ENCODE measurements at places on chromosomes 5 and 9.

GRCh38 chr5:180153099-180153498, 55.9 kb downstream of the RASGEF1C start:
- DNase-seq: no peak

DNA sequence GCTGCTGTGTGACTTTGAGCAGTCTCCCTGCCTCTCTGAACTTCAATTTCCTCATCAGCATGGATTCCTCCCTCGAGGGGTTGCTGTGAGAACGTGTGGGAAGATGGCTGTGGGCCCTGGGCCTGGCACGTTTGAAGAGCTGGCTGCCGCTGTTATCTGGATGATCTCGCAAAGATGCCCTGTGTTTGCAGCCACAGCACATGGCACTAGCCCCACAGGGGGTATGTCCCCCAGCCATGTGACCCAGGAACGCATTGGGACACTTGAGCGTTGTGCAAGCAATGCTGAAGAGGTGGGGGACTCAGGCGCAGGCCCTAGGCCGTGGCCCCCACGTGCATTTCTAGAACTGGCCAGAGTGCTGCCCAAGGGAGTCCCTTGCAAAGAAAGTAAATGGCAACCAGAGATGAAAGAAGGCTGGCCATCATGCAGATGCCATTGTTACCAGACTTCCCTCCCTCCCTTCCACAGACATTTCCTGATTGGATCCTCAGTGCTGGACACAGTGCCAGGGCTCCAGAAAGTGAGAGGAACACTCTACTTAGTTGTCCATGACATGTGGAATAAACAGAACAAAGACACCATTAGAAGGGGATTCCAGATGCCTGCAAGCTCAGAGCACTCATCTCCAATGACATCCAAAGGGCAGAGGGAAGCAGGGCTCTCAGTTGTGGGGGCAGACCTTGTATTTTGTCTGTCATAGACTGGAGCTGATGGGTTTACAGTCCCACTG, 65.1 kb upstream of the NEURL1B start:
- no peak for DNase-seq

GRCh38 chr9:107087222-107087621, 195.9 kb upstream of the RAD23B start:
- no peak for DNase-seq

GRCh38 chr5:116664988-116665387, 90.4 kb upstream of the SEMA6A start:
- DNase-seq: no peak

DNA sequence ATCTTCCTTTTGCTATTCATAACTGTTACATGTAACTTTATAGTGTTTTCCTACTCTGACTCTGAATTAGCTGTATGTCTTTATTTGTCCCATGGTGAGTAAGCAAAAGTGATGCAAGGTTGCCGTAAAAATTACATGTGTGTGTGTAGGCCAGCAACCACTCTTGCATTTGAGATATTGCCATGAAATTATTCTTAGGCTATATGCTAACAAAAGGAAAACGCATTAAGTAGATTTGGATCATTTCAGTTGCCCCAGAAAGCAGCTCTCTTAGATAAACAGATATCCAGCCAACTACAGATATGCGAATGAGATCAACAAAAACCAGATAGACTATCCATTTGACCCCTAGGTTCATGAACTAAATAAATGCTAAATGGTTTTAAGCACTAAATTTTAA, 73.6 kb downstream of the CYLC2 start:
- no peak for DNase-seq

GRCh38 chr9:6759185-6759977, 1.6 kb downstream of the KDM4C start:
- DNase-seq: no peak

DNA sequence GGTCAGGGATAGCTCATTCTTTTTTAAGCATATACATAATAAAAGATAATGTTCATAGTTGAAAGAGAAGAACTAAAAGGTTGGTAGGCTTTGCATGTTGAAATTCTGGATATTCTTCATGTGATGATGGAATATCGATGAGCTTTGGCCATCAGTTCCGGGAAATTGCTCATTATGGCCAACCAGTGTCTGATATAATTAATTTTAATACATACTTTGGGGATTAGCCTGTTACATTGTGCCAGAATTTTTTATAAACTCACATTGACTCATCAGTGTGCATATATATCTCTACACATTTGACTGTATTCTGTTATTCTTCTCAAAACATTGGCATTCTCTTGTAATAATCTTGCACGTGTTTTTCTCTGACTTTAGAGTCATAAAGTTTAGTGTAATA, 84.3 kb downstream of the NNT start:
- no peak for DNase-seq

- DNase-seq: no peak
Observed at GRCh38 chr5:10036136-10036815, 213.4 kb downstream of the ATPSCKMT start.

DNA sequence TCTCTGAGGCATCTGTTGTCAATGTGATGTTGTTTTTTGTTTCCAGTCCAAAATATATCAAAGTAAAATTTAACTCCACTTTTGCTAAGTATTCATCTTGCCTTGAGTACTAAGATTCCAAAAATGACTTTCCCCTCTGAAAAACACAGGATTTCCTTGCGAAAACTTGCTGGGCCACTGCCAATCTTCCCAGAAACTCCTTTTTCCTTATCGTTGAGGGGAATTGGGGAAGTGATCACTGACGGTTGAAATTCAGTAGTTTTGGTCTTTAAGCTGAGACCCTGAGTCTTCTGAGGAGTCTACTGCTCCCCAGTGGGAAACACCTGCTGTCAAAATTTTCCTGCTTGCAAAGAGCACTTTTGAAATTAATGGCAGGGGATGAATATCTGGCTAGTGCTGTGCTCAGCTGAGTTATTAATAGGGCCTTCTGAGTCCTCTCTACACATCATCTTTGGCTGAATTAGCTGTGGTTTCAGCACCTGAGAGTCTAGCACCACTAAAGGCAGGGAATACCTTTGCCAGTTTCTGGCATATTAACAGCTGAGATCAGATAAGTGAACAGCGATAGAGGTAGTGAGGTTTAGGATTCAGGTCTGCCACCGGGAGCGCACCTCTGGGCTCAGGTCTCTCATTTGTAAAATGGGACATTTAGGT, 18.0 kb downstream of the TLR4 start:
- no peak for DNase-seq

DNA sequence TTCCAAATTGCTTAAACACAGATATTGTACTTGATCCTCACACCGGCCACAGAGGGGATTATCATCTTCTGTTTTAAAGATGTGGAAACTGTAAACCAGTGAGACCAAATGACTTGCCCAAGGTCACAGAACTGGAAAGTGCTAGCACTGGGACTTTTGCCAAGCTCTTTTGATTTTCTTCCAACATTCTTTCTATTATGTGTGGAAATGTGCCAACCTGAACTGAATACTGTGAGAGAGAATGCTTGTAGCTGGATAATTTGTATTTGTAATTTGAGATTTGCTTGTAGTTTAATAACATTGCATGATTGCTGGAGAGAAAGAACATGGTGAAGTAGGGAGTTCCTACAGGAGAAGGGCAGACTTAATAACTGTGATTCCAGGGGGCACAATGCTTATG, 977.9 kb upstream of the NUDT12 start:
- no peak for DNase-seq

- DNase-seq: no peak
Observed at GRCh38 chr9:97604901-97605645, 28.1 kb downstream of the TSTD2 start.

DNA sequence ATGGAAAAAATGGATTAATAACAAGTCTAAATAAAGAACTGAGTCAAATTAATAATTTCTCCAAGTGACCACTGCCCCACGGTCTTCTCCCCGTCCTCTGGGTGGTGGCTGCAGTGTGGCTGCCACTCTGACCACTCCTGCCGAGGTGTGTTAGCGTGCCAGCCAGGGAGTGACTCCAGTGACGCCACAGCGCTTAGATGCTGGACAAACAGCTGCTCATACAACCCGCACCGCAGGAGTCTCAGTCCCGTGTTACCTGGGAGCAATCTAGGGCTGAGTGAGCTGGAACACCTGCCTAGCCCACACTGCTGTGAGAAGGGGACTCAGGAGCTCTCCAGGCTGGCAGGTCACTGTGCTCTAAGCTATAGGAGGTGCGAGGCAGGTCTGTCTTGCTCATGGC, 10.2 kb downstream of the MAPK9 start:
- DNase-seq: no peak

GRCh38 chr9:93908591-93909241, 46.4 kb downstream of the BARX1 start:
- no peak for DNase-seq

DNA sequence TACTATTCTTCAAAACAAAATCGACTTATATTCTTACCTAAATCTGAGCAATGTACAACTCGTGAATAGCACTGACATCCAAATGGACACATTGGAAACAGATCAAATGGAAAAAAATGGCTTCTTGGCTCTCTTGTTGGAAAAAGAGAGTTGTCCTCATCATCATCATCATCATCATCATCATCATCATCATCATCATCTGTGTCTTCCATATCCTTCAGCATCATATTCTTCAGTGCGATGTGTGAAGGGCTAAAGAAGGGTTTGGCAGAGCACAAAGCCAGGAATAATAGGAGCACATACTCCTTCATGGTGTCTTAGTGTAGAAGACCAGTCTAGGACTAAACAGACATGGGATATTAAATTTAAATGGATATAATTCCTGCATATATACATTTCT, 7.7 kb downstream of the ASPN start:
- no peak for DNase-seq
